Gastrocnemius medialis (tissue), 4 donors: ENCODE measurements at places on chromosomes 1 and 21. TPM values are rescaled to one million over a fixed set of nuclear protein-coding genes. Genes with fewer than 3 reads are reported as not detected.
A peak's percentile ranks its signal among the peaks of the same experiment; 100 is the strongest.

- no peak for DNase-seq
- no peak overlapping the region for H3K4me3 ChIP-seq
- no peaks in the 10 kb centered on the region for H3K27me3 ChIP-seq
- no peak overlapping the region for H3K27ac ChIP-seq
These were observed 11.5 kb downstream of the OTUD3 start for GRCh38 chr1:19893687-19894086.

- H3K4me1 ChIP-seq, result peaks cover 6% of the 10 kb centered on the region
- peak overlapping the region; percentile 36 for H3K4me3 ChIP-seq
- H3K27ac ChIP-seq, result peak overlapping the region; percentile 69
- peak; percentile 67 for DNase-seq
- H3K27me3 ChIP-seq, result no peaks in the 10 kb centered on the region
- peaks cover 41% of the 10 kb centered on the region for H3K36me3 ChIP-seq
These were observed 15.3 kb downstream of the SEMA6C start for GRCh38 chr1:151130987-151131586.

- DNase-seq, result no peak
- H3K27me3 ChIP-seq, result no peaks in the 10 kb centered on the region
- H3K4me3 ChIP-seq, result no peak overlapping the region
- H3K4me1 ChIP-seq, result peaks cover 8% of the 10 kb centered on the region
- H3K36me3 ChIP-seq, result peaks cover 93% of the 10 kb centered on the region
These were observed 36.5 kb downstream of the ZBTB17 start for GRCh38 chr1:15939181-15940109.

DNA sequence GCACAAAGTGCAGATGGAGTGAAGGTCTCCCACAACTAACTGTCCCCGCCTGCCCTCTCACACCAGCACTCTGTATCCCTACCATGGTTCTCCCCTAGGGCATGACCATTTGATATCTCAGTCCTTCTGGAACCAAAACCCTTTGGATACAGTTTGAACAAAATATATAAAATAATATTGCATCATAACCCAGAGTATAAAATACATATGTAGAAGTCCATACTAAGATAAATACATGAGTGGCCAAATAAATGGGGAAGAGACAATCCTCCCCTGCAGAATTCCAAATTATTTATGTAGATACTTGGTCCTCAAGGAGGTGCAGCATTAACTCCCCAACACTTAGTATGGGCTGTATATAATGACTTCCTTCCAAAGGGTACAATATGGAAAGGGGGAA is 207.4 kb downstream of the RRAGC start:
- no peaks in the 10 kb centered on the region for H3K4me1 ChIP-seq
- H3K4me3 ChIP-seq, result no peak overlapping the region
- no peak overlapping the region for H3K27ac ChIP-seq

DNA sequence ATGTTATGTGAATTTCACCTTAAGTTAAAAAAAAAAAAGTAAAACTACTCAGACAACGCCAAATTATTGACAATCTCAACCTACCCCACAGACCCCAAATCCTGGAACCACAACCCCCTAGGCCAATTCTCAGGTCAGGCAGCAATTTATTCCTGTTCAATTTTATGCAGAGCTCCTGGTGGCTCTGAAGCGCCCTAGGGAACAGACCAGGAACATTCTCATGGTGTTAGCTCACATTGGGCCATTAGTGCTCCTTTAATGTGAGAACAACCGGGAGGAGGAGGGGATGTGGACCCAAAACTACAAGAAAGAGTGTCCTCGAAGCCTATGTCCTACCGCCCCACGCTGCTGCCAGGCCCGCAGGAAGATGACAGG is 403 bp upstream of the PSEN2 start:
- H3K4me1 ChIP-seq, result peaks cover 34% of the 10 kb centered on the region
- peak overlapping the region; percentile 88 for H3K4me3 ChIP-seq
- peak overlapping the region; percentile 71 for H3K27ac ChIP-seq
- no peaks in the 10 kb centered on the region for H3K36me3 ChIP-seq

DNA sequence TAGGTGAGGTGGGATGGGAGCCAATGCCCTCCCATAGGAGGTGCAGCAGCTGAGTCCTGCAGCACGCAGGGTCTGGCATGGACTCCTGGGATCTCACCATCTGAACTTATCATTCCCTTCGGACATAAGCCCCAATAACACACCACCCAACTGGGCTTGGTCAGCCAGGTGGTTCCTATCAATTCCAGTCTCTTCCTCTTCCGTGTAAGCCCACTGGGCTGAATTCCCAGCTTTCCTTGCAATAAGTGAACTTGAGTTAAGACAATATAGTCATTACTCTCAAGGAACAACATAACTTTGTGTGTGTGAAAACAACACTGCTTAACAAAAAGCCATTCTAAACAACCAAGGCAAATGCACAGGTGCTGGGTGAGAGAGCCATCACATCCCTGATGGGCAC is 86.6 kb upstream of the EDN2 start:
- DNase-seq, result no peak
- no peaks in the 10 kb centered on the region for H3K27me3 ChIP-seq
- peaks cover 7% of the 10 kb centered on the region for H3K4me1 ChIP-seq
- H3K27ac ChIP-seq, result no peak overlapping the region

DNA sequence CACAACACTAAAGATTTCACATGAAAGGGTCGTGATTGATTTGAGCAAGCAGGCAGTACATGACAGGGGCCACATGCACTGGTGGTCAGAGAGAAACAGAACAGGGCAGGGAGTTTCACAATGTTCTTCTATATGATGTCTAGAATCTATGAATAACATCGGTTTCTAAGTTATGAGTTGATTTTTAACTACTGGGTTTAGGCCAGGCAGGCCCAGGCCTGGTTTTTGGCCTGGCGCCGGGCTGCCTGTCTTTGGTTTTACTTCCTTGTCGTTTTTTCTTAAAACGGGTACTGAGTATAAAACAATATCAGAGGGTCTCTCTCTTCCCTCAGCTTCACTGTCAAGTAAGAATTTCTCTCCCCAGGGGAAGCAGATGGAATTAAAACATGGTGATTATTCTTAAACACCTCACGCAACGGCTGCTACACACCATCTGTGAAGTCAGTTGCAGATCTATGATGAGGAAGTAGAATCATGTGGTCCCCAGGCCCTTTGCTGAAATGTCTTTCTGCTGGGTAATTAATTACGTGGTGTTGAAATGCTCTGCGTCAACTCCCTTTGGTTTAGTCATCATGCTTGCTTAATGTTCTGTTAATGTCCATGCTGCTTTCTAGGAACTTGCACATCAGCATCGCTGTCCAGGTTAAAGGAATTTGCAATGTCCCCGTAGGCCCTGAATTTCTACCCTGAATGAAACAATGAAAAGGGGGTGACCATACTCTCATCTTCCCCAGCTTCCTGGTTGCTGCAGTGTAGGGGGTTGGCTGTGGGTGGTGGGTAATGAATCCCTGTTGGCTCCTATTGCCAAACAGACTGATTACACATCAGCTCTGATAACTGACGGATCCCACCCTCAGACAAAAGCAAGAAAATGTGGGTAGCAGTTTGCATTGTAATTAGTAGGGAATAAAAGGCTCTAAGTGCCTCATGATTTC is 70.3 kb downstream of the SERINC2 start:
- no peak overlapping the region for H3K27ac ChIP-seq
- no peaks in the 10 kb centered on the region for H3K4me1 ChIP-seq
- peak; percentile 47 for DNase-seq
- H3K36me3 ChIP-seq, result no peaks in the 10 kb centered on the region

GRCh38 chr1:18299441-18300338 is 181.0 kb upstream of the KLHDC7A start:
- H3K4me1 ChIP-seq, result no peaks in the 10 kb centered on the region
- no peaks in the 10 kb centered on the region for H3K36me3 ChIP-seq
- peaks cover 10% of the 10 kb centered on the region for H3K27me3 ChIP-seq
- H3K4me3 ChIP-seq, result no peak overlapping the region
- DNase-seq, result no peak

DNA sequence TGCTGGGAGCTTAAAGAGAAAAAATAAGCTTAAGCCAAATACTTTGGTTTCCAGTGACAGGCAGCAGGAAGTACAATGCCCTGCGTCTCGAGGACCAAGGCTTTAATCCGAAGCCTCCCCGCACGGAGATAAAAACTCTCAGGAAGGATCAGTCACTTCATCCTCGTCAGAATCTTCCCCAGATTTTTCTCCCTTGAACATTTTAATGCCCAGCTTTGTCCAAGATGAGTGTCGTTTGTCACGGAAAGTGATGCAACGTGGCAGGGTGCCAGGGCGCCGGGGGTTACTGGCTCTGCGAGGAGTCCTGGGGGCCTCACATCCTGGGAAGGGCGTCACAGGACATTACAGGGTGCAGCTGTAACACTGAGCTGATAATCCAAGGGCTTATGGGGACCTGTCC is 25.2 kb upstream of the PCBP3 start:
- H3K4me1 ChIP-seq, result no peaks in the 10 kb centered on the region
- no peaks in the 10 kb centered on the region for H3K36me3 ChIP-seq
- H3K27me3 ChIP-seq, result peaks cover 21% of the 10 kb centered on the region
- DNase-seq, result no peak
- H3K27ac ChIP-seq, result no peak overlapping the region

GRCh38 chr21:30831194-30831765 is 1.7 kb upstream of the KRTAP7-1 start:
- H3K27me3 ChIP-seq, result no peaks in the 10 kb centered on the region
- no peaks in the 10 kb centered on the region for H3K36me3 ChIP-seq
- no peak overlapping the region for H3K4me3 ChIP-seq

GRCh38 chr1:195939844-195940243 is 668.4 kb downstream of the KCNT2 start:
- DNase-seq, result no peak
- H3K27me3 ChIP-seq, result no peaks in the 10 kb centered on the region
- no peaks in the 10 kb centered on the region for H3K36me3 ChIP-seq
- H3K27ac ChIP-seq, result no peak overlapping the region
- no peak overlapping the region for H3K4me3 ChIP-seq
- H3K4me1 ChIP-seq, result no peaks in the 10 kb centered on the region

DNA sequence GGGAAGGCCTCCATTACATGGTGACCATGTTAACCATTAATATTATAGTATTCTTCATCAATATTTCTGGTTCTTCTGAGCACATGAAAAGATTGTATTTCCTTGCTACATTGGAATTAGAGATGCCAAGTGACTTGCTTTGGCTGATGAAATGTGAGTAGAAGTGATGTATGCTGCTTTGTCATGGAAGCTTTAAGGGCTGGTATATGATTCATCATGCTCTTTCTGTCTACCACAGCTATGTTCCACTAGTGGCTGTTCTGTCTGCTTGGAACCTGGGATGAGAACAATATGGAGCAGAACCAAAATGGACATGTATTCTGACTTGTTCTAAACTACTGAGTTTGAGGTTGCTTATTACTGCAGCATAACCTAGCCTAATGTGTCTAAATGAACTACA is 163.3 kb downstream of the TM2D1 start:
- no peak overlapping the region for H3K4me3 ChIP-seq
- no peaks in the 10 kb centered on the region for H3K4me1 ChIP-seq
- no peak overlapping the region for H3K27ac ChIP-seq
- no peaks in the 10 kb centered on the region for H3K27me3 ChIP-seq

DNA sequence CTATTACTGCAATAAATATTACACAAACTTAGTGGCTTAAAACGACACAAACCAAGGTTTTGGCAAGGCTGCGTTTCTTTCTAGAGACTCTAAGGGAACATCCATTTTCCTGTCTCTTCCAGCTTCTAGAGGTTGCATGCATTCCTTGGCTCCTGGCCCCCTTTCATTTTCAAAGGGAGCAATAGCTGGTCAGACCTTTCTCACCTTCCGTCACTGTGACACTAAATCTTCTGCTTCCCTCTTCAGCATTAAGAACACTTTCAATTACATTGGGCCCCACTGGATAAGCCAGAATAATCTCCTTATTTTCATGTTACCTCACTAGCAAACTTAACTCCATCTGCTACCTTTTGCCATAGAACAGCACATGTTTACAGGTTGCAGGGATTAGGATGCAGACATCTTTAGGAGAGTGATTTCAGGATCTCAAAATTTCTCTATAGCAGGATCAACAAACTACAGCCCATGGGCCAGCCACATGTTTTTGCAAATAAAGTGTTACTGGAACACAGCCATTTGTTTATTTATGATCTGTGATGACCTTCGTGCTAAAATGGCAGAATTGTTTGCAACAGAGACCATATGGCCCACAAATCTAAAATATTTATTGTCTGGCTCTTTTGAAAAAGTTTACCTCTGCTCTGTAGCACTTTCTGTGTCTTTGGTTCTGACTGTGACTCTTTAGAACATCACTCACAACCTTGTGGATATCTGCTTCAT is 221.5 kb upstream of the SGIP1 start:
- no peaks in the 10 kb centered on the region for H3K36me3 ChIP-seq
- H3K4me3 ChIP-seq, result no peak overlapping the region
- H3K27me3 ChIP-seq, result no peaks in the 10 kb centered on the region
- H3K27ac ChIP-seq, result peak overlapping the region; percentile 3
- H3K4me1 ChIP-seq, result peaks cover 44% of the 10 kb centered on the region

DNA sequence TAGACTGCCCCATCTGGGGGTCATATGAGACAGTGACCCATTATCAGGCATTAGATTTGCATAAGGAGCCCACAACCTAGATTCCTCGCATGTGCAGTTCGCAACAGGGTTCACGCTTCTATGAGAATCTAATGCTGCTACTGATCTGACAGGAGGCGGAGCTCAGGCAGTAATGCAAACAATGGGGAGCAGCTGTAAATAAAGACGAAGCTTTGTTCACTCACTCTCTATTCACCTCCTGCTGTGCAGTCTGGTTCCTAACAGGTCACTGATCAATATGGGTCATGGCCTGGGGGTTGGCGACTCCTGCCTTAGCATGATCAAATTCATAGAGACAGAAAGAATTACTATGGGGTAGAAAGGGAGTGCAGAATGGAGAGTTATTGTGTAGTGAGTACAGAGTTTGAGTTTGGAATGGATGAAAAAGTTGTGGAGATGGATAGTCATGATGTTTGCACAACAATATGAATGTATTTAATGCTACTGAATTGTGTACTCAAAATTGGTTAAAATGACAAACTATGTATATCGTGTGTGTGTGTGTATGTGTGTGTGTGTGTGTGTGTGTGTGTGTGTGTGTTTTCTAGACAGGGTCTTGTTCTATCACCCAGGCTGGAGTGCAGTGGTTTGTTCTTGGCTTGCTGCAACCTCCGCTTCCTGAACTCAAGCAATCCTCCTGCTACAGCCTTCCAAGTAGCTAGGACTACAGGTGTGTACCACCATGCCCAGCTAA is 42.2 kb downstream of the BTF3L4 start:
- no peak for DNase-seq
- H3K4me3 ChIP-seq, result no peak overlapping the region
- H3K27ac ChIP-seq, result no peak overlapping the region

DNA sequence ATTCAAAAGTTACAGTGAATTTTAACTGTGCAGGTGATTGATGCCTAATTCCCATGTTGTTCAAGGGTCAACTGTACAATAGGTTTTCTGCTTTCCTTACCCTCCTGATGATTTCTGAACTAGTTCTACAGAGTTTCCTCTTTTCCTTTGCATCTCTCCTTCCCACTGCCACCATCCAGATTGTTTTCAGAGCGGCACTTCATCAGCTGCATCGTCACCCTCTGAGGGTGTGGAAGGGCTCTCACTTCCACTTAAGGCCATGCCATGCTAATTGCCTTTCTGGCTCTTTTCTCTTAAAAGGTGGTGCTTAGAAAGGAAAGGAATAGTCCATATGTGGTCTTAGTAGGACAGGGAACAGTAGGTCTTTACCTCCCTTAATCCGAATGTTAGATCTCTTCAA is 39.1 kb downstream of the DISC1 start:
- H3K4me1 ChIP-seq, result no peaks in the 10 kb centered on the region
- no peaks in the 10 kb centered on the region for H3K27me3 ChIP-seq
- DNase-seq, result no peak
- H3K4me3 ChIP-seq, result no peak overlapping the region

Gene PLEKHN1
- 0.23 TPM for total RNA-seq

Gene SLC2A5
- 34.5 TPM for total RNA-seq

Gene FASLG
- total RNA-seq, result not detected

Gene EPS8L3
- not detected for total RNA-seq
